ENCODE measurements at places on chromosomes 12 and 14.

- DNase-seq, result no peak
Observed at GRCh38 chr14:53520078-53520928, 367.2 kb upstream of the DDHD1 start.

DNA sequence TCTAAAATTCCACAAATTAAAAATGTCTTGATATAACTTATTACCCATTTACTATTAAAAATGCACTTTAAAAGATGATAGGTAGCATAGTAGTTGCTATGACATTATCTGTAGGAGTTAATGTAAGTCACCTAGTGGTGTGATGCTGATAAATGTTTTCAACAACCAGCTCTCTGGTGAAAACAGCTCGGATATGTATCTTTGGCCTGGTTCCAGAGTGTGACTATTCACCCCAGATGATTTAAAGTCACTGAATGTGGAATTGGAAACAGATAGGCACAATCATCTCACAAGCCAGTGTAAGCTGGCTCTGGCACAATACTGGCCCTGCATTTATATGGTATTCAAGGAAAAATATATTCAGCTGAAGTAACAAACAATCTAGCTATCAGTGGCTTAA, 9.2 kb upstream of the CCDC196 start:
- no peak for DNase-seq

GRCh38 chr12:52945389-52946232, 3.3 kb upstream of the KRT18 start:
- DNase-seq, result no peak

DNA sequence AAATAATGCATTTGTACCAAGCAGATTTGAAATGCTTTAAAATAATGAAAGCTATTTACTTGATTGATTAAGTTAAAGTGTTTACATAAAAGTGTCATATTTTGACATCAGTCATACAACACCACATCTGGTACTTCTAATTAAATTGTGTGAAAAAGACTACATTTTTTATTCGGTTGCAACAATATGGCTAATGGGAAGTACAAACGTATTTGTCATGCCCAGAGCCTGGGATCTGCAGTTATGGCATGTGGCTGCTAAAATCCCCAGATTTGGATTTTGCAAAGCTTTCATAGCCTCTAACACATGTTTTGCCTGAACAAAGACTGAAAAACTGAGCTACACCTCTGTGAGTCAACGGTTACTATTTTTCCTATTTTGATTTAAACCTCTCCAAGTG, 66.6 kb downstream of the LLPH start:
- no peak for DNase-seq

DNA sequence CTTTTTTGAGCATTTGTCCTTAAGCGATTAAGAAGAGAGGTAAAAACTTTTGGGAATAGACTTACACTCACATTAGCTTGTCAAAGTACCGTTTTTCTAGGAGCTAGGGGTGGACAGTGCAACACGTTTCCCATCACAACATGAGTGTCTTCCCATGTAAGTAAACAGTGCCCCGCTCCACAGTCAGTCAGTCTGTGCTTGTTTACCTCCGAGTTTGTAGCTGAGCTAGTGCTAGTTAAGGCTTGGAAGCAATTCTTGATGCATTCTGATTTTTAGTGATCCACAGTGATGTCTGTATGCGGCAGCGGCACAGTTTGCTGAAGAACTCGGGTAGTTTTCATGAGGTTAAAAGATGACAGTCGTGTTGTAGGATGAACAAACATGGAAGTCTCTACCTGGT, 941 bp downstream of the ZDHHC17 start:
- no peak for DNase-seq

GRCh38 chr12:112131686-112132085, 6.3 kb downstream of the TRAFD1 start:
- DNase-seq, result no peak

DNA sequence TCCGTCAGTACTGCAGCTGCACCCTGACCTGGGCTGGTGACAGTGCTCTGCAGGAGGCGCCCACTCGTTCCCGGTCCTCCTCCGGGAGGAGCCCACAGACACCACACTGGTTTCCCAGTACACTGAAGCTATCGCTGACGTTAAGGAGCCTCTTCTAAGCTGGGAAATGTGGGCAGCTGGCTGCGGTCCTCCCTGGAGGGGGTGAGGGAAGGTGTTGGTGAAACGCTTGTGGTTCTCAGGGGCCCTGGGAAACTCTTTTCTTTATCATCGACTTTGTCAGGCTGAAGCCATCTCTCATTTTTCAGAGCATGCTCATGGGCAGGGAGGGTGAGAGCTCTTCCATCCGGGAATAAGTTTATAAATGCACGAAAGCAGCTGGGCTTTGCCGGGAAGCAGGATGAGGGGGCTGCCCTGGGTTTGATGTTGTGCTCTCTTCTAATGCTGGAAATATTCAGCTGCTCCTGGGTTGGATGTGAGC, 176.0 kb downstream of the CHST11 start:
- DNase-seq, result no peak

DNA sequence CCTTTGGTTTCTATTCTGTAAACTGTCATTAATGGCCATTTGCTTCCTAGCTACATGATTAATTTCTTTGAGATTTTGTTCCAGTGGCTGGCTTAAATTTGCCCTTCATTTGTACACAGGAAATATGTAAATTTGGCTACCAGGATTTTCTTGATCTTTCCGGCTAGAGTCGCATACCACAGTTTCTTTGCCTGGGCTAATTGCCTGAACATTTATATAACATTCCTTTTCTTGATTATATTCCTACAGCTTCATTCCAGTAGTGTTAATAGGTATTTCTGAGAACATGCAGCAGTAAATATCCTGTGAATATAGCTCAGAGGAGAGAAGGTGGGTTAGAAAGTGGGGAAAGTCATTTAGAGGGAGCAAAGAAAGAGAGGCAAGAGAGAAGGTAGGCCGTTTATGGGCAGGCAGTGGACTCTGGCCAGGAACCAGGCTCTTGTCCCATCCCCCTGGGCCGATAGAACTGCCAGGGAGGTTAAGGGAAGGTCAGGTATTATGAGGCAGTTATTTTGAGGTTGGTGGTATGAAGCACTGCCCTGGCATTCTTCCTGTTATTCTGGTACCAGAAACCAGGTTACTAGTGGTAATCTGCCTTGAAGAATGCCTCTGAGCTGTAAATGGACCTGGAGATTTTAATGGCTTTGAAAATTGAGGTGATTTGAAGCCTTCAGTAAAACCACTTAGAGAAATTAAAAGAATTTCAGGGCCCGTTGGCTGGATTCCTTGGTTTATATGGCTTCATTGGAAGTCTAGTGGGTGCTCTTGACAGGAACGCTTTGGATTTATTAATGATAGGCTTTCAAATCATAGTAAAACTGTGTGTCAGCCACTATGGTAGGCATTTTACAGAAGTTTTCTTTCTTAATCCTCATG, 4.4 kb downstream of the RNF10 start:
- DNase-seq, result no peak

DNA sequence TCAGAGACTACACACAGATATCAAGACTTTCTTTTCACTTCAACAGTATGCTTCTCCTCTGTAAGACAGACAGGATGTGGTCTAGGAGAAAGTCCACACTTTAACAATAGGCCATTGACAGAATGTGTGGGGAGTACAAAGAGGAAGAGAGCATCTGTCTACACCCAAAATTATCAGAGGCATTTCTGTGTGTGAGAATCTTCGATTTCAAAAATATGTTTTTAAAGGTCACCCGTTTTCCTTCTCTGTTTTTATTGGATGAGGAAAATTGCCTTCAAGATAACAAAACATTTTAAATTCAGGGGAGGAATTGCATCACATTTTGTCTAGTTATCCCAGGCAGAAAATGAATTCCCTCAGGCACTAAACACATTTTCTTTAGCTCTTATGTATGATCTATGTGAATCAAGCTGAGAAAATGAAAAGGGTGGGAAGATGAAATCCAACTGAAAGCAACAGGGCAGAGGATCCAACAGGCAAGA, 16.4 kb downstream of the NAV3 start:
- DNase-seq, result no peak

DNA sequence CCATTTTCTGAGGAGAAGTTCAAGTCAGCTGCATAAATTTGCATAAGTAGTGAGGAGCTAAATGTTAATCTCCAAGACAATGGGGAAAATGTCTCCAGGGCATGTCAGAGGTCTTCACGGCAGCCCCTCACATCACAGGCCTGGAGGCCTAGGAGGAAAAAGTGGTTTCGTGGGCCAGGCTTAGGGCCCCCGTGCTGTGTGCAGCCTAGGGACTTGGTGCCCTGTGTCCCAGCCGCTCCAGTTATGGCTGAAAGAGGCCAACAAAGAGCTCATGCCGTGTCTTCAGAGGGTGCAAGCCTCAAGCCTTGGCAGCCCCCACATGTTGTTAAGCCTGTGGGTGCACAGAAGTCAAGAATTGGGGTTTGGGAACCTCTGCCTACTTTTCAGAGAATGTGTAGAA, 41.9 kb upstream of the RD3L start:
- DNase-seq, result no peak
